Right cardiac atrium (tissue), 5 donors: ENCODE measurements at places on chromosomes 12 and 14.

DNA sequence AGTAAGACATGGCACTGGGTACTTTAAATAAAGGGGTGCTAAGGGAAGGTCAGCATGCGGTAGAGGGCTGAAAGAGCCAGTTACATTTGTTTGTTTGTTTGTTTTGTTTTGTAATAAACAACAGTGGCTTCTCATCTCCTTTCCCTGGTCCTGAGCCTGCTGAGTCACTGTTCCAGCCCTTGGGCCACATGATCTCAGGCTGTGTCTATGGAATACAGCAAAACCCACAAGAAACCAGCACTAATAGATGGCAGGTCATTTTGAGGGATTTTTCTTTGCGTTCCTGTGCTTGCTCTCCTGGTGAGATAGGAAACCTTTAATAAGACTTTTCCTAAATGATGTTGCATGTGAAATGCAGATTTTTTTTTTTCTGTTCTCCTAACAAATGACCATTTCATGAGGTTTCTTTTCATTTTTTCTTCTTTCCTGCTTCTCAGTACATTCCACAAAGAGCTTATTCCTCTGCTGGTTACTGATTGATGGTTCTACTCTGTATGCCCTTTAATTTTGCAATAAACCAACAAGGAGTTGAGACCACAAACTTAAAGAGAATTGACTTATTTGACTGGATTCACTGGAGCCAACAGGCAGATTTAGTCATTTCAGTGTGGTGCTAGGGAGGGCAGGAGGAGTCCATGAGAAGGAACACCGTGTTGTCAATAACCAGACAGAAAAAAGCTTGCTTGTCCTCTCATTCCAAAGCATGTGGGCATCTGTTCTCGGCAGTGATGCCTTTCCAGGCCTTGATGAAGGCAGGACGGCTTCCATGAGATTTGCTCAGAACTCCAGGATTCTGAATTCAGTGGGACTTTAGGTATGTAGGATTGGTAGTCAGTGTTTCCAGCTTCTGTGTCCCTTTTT is 459.2 kb downstream of the RAD51B start:
- DNase-seq: no peak

DNA sequence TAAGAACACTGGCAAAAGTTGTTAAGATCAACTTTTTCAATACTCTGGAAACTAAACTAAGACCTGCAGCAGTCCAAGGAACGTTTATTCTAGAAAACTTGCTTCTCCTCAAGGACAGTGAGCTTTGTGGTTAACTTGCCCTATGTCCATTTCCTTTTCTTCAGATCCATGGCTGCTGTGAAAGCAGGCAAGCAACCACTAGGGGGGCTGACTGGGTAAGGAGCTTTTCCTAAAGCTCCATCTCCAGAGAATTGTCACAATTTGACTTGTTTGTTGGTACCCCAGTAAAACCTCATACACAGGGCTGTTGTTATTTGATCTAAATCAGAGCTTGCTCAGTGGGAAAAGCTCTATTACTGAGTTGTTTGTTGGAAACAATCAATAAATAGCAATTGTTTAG is 10.1 kb upstream of the RPL10L start:
- DNase-seq: no peak

- DNase-seq: peak; percentile 70
Observed at GRCh38 chr12:630656-631632, 32.3 kb downstream of the NINJ2 start.

- DNase-seq: no peak
Observed at GRCh38 chr12:106039242-106039641, 99.5 kb downstream of the NUAK1 start.

- DNase-seq: no peak
Observed at GRCh38 chr14:105852378-105853088, 326.1 kb downstream of the TMEM121 start.

- no peak for DNase-seq
Observed at GRCh38 chr12:93380480-93381121, 2.9 kb downstream of the NUDT4 start.

GRCh38 chr14:81550001-81550637 is 16.5 kb upstream of the SEL1L start:
- no peak for DNase-seq

- DNase-seq: no peak
Observed at GRCh38 chr14:23487216-23487615, 17.7 kb downstream of the NGDN start.

DNA sequence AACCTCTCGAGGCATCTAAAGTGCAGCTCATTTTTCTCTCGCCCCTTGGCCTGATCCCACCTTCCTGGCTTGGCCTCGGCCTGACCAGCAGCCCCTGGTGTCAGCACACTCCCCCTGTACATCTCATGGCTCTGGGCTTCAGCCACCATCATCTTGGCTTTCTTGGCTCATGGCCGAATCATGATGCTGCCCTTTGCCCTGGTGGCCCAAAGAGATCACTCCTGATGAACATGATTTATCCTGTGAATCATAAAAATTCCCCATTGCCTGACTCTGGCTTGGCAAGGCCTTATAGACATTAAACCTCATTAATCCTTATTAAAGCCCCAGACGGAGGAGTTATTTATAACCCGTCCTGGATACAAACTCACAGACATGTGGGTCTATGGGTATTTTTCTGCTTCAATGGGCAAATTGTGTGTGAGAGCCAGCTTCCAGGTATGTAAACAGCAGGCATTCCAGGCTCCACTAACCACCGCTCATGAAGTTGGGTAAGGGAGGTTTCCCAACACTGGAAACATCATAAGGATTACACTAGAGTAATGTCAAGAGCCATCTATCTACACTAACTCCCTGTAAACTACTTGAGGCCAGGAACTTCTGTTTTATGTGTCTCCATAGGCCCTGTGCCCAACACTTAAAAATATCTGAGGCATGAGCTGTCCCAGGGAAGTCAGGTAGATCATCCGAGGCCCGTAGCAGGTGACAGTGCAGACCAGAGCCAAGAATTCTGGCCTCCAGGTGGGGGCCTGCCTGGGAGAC is 171.2 kb downstream of the TTC8 start:
- no peak for DNase-seq

DNA sequence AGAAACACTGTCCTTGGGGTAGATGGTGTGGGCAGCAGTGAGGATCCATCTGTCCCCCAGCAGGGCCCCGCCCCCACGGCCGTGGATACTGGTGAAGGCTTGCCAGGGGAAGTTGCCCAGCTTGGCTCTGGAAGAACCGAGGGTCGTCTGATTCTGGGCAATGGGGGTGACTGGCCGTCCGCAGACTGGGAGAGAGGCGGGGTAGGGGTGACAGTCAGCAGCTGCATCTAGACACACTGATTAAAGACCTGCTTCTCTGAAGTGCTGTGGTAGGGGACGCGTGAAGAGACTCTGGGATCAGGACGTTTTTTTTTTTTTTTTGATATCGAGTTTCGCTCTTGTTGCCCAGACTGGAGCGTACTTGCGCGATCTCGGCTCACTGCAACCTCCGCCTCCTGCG is 4.7 kb upstream of the C1R start:
- DNase-seq: no peak

GRCh38 chr12:64633011-64633939 is 23.0 kb downstream of the RASSF3 start:
- no peak for DNase-seq

- DNase-seq: no peak
Observed at GRCh38 chr12:122250536-122250935, 15.8 kb downstream of the VPS33A start.

DNA sequence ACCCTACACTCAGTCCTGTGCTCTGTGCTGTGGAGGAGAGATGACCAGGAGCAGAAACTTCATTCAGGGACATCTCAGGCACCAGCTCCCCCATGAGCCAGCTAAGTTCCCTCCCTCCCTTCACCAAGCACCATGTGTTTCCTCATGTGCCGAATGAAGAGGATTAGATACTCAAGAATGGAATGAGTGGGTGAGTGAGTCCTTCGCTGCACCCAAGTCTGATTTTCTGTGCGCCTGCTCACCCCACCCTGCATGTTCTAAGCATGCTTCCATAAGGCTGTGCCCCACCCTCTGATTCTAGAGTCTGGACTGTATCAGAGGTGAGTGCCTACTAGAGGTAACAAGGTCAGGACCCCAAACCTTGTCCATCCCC is 12.1 kb downstream of the SERPINA5 start:
- no peak for DNase-seq

DNA sequence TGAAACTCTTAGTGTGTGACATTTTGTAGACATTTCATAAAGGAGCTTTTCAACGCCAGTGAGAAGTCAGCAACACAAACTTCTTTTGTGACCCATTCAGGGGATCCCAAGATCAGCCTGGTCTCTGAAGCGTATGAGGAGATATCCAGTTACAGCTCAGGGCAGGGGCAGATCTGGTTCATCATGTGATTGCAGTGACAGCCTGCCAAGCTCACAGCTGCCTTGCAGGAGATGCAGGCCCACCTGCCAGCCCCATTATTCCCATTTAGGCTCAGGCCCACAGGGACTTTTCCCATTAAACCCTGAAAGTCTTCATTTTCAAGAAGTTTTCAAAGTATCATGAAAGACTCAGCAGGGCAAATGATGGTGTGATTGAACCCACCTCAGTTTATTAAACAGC is 38.3 kb downstream of the SRGAP1 start:
- DNase-seq: no peak

DNA sequence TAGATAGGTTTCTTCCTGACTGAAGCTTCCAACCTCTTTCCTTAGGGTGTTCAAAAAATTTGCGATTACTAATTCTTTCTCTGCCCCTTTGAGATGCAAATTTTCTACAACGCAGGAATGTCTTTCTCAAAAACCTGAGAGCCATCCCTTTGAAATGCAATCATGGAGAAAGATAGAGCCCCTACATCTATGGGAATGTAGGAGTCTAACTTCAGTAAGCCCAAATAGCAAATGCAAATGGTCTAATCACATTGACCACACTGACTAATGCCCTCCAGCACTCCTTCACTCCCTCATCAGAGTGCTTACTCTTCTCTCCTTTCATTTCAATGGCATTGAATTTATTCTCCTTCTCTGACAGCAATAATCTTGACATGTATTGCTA is 107.1 kb downstream of the SLC6A15 start:
- no peak for DNase-seq

- DNase-seq: no peak
Observed at GRCh38 chr12:127629066-127629820, 637.7 kb upstream of the TMEM132C start.

- no peak for DNase-seq
Observed at GRCh38 chr12:4997939-4998338, 45.7 kb upstream of the KCNA5 start.

- DNase-seq: no peak
Observed at GRCh38 chr14:67311868-67312267, 47.7 kb downstream of the ATP6V1D start.

DNA sequence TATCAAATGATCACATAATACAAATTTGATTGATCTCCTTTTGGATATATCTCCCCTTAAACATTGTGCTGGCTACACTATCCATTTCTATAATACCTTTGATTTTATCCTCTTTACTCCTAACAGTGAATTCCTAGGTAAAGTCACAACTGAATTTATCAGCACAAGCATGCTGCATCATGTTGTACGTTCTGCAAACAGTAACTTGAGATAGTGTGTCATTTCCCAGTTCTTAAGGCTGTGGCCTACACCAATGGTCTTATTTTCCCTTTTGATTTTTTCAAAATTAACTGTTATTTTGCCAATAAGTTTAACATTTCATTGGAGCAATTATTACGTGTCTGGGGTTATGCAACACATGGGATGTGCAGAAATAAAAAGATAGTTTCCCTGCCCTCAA is 24.8 kb downstream of the PRKCH start:
- DNase-seq: no peak

DNA sequence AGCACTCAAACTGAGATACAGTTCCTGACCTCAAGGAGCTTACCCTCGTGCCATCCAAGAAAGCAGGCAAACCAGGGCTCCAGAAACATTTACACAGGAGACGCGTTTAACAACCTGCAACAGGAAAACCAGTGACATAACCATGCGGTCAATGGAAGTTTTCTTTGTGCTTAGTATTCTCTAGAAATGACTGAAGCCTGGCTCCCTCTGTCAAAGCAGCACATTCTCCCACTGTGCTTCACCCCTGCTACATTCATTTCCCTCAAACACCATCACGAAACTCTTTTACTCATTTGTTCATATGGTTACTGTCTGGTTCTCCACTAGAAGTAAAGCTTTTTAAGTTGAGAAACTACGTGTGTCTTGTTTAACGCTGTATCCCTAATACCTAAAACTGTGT is 161.3 kb upstream of the CCND2 start:
- no peak for DNase-seq

DNA sequence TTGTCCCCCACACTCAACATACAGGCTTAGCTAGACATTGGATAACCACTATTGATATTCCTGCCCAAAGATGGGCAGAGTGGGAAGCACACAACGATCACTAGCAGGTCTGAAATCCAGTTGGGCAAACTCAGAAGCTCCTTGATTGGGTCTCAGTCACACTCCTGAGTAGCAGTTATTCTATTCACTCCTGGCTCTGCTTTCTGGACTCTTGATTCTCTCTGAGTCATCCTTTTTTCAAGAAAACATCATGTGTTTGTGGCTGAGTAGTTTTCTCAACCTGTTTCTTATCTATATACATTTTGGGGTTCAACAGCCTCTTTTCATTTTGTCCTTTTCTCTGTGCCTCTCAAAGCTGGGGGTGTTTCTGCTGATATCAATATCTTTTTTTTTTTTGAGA is 46.0 kb upstream of the MANSC4 start:
- no peak for DNase-seq

DNA sequence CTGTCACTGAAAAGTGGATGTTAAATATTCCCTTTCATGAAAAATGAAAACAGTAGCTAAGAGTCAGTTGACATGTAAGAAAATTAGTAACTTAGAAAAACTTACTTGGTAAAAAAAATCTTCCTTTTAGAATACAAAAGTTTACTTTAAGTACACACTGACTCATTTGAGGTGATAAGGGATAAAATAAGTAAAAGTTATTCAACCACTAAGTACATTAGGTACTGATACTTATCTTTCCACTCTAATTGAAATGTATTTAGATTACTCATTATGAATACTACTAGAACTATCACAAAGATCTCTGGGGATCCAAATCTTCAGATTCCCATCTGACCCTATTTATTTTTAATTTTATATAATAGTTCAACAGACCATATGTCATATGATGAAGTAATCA is 12.2 kb downstream of the SYCP3 start:
- DNase-seq: no peak

DNA sequence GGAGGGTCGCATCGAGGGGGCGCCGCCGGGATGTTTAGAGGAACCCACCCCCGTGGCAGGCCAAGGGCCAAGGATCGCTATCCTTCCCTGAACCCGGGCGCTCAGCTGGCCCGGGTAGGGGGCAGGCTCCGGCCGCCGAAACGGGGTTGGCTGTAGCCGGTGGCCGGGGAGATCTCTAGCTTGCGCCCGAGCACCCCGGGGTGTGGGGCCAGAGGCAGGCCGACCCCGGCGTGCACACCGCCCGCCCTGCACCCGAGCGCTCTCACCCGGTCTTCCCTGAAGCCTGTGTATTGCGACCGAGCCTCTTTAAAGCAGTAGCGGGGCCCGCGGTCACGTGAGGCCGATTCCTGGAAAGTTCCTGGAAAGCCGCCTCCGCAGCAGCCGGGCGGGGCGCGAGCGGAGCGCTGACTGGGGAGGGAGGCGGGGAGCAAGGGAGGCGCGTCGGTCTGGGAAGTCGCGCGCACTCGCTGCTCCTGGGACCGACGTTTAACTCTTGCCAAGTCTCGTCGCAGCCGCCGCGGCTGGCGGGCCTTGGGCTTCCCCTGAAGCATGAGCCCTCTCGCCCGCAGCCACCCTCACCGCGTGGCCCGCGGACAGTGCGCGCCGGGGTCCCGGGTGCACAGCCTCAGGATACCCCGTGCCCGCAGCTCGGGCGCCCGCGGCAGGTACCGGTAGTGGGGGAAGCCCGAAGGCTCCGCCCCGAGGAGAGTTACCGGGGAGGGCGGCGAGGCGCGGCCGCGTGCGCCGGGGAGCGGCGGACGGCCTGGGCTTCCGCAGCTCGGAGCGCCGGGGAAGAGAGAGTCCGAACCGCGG is 1.7 kb upstream of the SOCS2 start:
- peak; percentile 98 for DNase-seq
